Stimulated activated CD4-positive, alpha-beta T cell treated with anti-CD3 and anti-CD28 coated beads, Interleukin-2, amount 100 ng/mL, for 4 hours (primary cell): ENCODE measurements at places on chromosomes 12 and 14.

- no peak for DNase-seq
Observed at GRCh38 chr12:23816394-23816851, 133.0 kb downstream of the SOX5 start.

- DNase-seq = no peak
Observed at GRCh38 chr12:111754671-111755070, 12.1 kb upstream of the ALDH2 start.

- no peak for DNase-seq
Observed at GRCh38 chr14:31411218-31411727, 9.1 kb downstream of the HEATR5A start.

GRCh38 chr14:100902295-100903133 lies 1.0 kb downstream of the RTL1 start:
- no peak for DNase-seq

GRCh38 chr12:70733385-70733784 lies 96.2 kb upstream of the PTPRB start:
- no peak for DNase-seq
